Brain microvascular endothelial cell (primary cell): ENCODE measurements at places on chromosomes 7 and 10.

GRCh38 chr10:92327445-92328433 lies 36.8 kb downstream of the MARCHF5 start:
- DNase-seq = no peak

GRCh38 chr7:66921918-66922486 lies 977 bp downstream of the TMEM248 start:
- no peak for DNase-seq

GRCh38 chr10:73517166-73517888 lies 21.5 kb upstream of the PPP3CB start:
- DNase-seq = peak; percentile 1

DNA sequence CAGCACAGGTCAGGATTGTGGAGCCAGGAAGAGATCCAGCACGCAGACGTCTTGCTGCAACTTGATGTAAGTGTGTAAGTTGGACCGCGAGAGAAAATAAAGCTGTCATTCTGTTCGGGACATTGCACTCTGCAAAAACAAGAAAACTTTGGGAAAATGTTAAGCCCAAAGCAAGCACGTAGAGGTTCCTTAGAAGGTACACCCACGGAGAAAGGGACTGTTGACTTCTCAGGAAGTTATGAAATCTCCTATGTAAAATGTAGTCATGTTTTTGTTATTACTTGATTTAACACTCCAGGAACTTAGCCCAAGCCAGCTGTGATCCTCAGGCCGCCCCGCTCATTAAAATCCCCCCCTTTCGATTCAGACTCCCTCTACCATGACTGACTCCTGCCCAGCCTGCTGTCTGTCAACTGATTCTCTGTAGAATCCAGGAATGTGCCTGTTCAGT lies 196.1 kb upstream of the TCF7L2 start:
- peak; percentile 11 for DNase-seq

GRCh38 chr7:37068038-37068437 lies 343.7 kb upstream of the AOAH start:
- DNase-seq = no peak

DNA sequence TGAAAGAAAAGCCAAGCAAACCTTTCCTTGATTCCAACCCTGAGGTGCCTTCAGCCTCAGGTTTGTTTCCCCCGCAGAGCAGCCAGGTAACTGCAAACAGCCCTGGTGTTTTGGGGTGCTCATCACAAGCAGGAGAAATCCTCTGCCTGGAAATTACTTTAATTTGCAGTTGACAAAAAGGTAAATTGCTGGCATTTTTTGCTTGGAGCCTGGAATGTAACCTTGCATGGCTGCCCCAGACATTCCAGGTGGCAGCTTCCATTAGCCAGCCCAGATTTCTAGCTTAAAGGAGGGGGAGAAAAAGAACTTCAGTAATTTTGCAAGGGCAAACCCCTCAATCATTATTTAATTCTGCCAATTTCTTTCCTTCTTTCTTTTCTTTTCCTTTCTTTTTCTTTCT lies 194.4 kb downstream of the MYOF start:
- DNase-seq = no peak

DNA sequence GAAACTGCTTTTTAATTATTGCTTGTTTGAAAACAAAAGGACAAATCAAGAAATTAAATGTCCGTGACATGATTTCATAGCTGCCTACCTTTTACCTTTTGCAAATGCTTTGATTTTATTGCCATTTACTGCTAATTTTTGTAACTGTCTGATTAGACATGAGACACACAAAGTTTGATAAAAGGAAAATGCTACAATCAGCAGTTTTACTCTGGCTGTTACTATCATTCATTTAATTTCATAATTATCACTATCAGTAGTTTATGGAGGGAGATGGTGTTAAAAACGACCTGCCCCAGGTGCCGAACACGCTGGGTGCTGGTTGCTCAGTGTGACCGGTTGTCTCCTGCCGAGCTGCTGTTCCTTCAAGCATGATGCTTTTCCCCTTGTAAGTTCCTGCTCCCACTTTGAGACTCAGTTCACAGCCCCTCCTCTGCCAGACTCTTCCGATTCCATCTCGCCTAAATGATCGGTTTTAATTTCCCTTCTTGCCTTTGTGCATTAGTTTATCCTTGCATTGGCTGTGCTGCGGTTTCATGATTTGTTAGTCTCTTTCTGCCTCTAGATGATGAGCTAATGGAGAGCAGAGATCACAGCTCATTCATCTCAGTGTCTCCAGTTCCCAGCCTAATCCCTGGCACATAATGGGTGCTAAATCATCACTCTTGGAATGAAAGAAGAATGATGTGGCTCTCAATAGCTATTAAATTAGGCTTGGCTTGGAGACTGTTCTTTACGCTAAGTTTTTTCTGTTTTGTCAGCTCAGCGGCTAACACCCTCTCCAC lies 110.6 kb downstream of the PFKFB3 start:
- DNase-seq = no peak

DNA sequence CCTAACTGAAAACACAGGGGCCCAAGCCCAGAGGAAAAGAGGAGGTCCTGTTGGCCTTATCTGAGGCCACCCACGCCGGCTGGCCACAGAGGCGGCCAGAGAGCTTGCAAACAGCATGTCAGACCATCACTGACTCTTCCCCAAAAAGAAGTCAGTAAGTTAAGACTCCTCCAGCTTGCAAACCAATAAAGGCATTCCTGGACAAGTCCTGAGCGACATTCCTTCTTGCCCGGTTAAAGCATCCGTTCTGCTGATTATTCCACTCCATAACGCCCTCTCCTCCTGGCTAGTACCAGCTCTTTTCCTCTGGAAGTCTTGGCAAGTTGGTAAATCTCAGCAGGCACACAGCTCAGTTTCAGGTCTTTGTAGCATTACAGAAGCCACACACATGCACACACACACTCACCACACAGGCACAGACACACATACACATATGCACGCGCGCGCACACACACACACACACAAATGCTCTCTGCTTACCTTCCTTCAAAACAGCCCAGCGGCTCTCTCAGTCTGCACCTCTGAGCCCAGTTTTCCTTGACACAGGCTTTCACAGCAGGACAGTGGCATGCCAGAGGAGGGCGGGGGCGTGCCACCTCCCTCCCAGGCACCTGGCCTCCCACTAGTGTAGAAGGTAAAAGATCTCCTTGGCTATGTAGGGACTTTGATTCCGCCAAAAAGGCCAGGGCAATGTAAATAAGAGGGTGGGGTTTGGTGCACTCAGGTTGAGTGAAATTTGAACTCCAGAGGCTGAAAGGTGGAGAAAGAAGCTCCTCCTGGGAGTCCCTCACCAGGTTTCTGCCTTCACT lies 201.4 kb downstream of the TNS3 start:
- DNase-seq = peak; percentile 25

DNA sequence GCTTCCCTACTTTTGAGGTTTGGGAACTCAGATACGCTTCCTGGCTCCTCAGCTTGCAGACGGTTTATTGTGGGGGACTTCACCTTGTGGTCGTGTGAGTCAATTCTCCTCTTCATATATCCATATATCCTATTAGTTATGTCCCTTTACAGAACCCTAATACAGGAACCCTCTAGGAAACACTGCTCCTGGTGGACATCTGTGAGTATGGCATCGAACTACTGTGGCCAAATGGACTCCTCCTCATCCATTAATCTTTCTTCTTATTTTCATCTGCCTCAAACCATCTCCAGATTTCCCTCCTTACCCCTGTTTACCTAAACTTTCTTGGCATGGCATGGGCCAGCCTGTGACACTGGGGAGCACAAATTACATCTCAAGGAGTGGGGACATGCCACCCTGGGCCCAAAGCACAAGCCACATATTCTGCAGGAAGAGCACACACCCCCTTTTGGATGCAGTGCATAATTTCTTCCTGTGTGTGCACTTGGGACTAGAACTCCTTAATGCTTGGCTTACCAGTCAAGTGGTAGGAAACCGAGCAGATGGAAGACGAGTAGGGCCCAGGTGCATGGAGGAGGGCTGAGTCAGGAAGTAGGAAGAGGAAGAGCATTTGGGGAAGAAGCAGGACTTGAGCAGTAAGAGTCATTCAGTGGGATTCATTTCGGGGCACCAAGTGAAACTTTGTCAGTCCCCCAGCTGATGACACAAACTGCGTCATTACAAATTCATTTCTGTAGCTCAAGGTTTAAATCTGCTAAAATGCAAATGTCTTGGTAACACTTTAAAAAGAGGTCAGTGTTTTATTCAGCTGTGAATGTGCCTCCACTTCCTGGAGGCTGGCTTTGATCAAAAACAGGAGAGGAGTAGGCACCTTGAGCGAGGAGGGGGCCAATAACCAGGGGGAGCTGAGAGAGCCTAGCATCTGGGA lies 80.8 kb upstream of the PLXNA4 start:
- no peak for DNase-seq

DNA sequence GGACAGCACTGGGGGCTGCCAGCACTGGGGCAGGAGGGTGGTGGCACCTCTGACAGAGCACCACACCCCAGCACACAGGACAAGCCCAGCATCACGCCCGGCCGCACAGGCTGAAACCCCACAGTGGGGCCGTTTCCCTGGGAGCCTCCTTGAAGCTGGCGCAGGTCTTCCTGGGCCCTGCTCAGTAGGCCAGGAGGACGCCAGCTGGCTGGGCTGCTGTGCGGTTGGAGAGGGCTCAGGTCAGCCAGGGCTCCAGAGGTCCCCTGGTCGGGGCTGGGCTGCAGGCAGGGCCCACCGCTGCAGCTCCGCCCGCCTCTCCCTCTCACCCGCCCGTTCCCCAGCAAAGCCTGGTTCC lies 137.3 kb downstream of the TCERG1L start:
- no peak for DNase-seq

DNA sequence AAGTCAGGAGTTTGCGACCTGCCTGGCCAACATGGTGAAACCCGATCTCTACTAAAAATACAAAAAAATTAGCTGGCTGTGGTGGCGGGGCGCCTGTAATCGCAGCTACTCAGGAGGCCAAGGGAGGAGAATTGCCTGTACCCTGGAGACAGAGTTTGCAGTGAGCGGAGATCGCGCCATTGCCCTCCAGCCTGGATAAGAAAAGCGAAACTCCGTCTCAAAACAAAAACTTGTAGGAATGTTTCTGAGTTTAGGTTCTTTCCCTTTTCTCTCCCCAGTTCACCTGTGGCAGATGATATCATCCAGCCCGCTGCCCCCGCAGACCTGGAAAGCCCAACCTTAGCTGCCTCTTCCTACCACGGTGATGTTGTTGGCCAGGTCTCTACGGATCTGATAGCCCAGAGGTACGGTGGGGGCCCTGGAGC lies 138.8 kb upstream of the BTBD16 start:
- no peak for DNase-seq

DNA sequence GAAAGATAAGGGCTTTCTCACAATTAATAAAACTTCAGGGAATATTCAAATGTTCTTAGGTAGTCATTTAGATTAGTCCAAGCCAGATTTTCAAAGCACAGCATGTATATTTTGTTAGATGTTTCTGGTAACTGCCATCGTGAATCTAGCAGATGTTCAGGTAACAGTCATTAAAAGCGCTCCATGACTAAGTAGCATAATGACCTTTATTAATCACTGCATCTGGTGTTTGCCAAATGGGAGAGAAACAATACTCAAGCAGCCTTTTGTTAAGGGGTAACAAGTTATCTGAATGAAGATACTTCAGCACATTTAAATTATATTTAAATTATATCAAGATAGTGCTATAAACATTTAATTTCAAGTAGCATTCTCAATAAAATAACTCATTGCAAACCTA lies 47.5 kb downstream of the USP6NL start:
- DNase-seq = no peak

GRCh38 chr10:68086011-68086410 lies 10.9 kb upstream of the HERC4 start:
- DNase-seq = no peak

DNA sequence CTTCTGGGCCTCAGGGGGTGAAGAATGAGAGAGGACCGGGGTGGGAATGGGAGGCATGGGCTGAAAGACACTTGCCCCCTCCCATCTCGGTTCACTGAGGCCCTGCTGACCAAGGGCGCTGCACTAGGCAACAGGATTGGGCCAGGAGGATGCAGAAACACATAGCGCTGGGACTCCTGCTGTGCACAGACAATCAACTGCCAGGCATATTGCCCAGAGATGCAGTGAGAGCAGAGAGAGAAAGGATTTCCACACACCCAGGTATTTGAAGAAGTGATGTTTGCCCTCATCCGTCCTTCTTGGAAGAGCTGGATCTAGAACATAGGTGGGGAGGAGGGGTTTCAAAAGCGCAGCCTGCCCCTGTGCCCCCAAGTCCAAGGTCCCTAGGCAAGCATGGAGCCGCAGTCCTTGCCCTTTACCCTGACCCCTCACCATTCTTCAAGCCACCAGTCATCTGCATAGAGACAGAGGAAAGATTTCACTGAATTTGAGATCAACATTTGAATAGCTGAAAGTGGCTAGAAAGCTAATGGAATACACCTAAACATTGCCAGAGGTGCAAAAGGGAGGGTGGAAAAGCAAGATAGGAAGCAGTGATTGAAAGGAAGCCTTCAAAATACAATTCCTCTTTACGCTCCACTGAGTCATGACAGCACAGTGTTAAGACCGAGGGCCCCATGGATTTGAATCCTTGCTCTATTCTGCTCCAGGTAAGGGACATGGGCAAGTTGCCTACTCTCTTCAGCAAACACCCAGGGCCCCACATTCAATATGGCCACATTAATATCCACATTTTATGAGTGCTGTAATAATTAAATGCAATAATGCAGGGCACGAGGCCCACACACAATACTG lies 44.2 kb upstream of the TNS3 start:
- DNase-seq = no peak

DNA sequence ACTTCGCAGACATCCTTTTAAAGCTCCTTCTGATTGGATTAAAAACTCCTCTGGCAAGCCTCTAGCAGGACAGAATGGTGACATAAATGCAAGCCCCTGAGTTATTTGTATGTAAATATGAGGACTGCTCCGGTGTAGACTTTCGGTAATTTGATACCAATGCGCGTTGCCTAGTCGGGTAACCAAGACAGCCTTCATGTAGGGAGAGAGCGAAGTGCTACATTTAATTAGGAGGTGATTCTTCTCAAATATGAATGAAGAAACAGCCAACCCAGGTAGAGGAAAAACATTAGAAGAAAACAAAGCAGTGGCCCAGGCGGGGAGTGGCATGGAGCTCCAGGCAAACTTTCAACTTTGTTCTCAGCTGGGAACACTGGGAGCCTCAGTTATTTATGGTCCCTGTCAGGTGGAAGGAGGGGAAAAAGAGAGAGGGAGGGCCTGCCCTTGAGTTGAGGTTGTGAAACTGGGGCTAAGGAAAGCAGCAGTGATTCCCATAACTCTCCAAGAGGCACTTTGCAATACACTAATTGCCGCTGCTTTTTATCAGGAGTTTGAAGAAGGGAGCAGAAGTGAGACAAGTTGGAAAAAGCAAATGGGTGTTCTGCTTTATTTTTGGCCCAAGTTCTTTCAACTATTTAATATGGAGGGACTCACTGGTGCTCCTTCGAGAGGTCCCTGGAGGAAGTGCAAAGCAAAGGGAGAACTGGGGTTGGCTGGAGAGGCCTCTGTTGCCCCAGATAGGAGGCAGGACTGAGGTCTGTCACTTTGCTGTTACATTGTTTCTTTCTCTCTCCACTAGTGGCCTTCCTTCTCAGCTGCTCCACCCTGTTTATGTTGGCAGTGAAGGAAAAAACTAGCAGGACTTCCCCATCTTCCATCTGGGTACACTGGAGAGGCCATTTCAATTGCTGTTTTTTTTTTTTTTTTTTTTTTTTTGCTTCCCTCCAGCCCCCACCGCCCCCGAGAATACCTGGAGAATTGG lies 234.6 kb upstream of the CCDC6 start:
- no peak for DNase-seq

GRCh38 chr10:62451611-62451975 lies 77.4 kb downstream of the ZNF365 start:
- DNase-seq = no peak

GRCh38 chr10:102654566-102654965 lies 10.3 kb downstream of the TRIM8 start:
- DNase-seq = no peak
